ENCODE measurements at places on chromosomes 7 and 10.

- no peak for DNase-seq
Observed at GRCh38 chr10:109019001-109019424, 904.3 kb downstream of the XPNPEP1 start.

- no peak for DNase-seq
Observed at GRCh38 chr10:10207538-10207937, 810.1 kb upstream of the CELF2 start.

DNA sequence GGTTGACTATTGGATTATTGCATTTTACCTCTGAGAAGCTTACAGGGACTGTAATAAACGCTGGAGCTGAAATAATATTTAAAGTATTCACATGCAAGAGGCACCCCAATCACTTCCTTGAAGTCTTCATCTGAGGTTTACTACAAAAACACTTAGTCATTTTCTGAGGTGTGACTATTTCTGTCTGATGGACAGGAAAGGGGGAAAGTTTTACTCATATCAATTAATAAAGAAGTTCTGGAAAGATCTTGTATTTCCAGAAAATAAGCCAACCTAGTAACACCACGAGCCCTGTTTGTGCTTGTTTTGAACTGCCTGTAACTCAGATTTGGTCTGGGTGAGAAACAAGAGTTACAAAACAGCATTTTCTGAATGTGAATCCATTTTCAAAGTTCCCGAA, 63.9 kb upstream of the PRKCQ start:
- DNase-seq: no peak

GRCh38 chr7:120733143-120733542, 124.8 kb downstream of the TSPAN12 start:
- no peak for DNase-seq

GRCh38 chr7:134113655-134114054, 13.5 kb upstream of the LRGUK start:
- DNase-seq: no peak

GRCh38 chr7:127908430-127909258, 122.6 kb downstream of the LRRC4 start:
- no peak for DNase-seq

DNA sequence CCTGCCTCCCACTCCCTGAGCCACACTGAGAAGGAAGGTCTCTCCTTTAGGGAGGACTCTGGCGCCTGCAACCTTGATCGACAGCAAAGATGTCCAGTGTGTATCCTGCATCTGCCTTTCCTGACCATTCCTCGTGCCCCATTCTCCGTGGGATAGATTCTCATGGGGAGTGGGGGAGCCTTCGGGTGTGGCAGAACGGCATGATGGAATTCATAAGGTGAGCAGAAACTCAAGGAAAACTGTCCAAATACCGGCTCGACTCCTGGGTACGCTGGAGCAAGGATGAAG, 636 bp upstream of the RARRES2 start:
- DNase-seq: no peak

DNA sequence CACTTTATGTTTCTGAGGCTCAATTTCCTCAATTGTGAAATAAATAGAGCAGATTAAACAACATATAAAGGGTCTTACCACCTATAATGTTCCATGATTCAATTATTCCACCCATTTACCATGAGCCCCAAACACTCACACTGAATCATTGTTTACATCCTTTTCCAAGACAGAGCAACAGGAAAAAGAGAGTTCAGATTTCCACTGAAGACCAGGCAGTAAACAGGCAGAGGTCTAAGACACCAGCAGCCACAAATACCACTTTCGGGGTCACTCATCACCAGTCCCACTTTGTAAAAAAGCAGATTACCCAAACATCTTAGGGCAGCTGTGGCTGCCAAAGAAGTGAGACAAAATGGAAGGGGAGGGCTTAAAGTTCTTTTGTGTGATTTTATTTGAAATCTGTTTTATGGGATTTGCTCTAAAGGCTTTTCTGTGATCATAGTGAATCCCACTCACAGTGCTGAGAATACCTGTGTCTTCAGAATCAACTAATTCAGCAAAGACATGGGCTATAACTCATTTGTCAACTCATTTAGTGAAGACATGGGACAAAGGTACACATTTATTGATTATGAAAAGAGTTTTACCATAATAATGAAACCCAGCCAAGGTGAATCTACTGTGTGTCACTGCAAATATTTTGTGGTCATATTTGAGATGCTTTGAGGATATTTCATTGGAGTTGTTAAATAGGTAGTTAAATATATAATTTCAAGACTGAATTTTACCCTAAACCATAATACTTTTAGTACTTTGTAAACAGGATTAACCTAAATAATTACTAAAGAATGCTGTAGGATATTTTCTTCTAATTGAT, 24.8 kb upstream of the DLD start:
- no peak for DNase-seq

- DNase-seq: no peak
Observed at GRCh38 chr10:69867699-69868558, 66.2 kb downstream of the COL13A1 start.

- no peak for DNase-seq
Observed at GRCh38 chr10:122148876-122149560, 122.1 kb upstream of the BTBD16 start.

GRCh38 chr7:40330408-40330807, 195.6 kb downstream of the SUGCT start:
- DNase-seq: no peak

- DNase-seq: no peak
Observed at GRCh38 chr10:66744915-66745314, 180.9 kb upstream of the LRRTM3 start.

DNA sequence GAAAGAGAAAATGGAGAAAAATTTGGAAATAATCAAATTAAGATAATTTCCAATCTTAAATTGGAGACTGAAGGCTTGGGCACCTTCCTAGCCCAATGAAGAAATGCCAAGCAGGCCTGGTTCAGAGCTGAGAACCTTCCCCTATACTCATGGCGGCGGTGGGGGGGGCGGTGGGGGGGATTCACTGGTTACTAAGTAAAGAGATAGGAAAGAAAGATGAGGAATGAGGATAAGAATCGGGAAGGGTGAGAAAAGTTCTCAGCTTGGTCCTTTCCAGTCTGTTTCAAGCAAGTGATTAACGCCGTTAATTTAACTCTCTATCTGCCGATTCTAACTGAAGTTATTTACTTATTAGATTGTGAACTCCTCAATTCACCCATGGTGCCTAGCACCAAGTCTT, 41.5 kb downstream of the DPY19L1 start:
- no peak for DNase-seq

GRCh38 chr10:5544216-5544805, 19.6 kb downstream of the CALML3 start:
- DNase-seq: no peak

DNA sequence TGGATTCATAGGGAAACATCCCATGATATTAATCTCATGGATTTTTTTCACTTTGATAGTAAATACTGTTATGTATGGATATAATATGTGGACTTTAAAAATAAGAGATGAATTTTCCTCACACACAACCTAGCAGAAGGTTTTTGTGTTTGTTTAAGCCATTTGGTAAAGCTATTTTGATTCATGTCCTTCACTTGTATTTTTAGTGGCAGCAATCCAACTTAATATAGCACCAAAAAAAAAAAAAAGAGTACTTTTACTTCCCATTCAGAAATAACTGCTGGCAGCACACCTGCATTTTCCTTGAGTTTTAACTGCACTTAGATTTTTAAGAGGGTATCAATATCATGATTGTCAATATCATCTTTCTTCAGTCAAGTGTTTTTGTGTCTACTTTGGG, 60.0 kb downstream of the MCMBP start:
- DNase-seq: no peak

- DNase-seq: no peak
Observed at GRCh38 chr7:65304175-65304574, 69.5 kb upstream of the ZNF92 start.

GRCh38 chr10:80458638-80459037, 4.5 kb downstream of the TSPAN14 start:
- no peak for DNase-seq

DNA sequence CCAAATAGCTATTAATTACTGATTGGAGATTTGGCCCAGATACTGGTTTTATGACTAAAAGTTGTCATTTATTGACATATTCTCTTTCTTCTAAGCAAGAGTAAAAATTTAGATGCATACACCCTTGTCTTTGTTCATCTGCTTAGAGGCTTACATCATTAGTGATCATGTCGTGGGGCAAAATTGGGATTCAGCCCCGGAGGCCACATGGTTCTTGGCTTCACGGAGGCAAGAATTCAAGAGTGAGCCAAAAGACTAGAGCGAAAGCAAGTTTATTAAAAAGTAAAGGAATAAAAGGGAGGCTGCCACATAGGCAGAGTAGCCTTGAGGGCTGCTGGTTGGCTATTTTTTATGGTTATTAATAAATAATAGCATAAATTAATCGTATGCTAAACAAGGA, 41.1 kb downstream of the MINPP1 start:
- DNase-seq: no peak

- DNase-seq: no peak
Observed at GRCh38 chr7:78038465-78039080, 240.0 kb downstream of the PHTF2 start.

GRCh38 chr10:73253225-73253555, 746 bp upstream of the MRPS16 start:
- DNase-seq: no peak

DNA sequence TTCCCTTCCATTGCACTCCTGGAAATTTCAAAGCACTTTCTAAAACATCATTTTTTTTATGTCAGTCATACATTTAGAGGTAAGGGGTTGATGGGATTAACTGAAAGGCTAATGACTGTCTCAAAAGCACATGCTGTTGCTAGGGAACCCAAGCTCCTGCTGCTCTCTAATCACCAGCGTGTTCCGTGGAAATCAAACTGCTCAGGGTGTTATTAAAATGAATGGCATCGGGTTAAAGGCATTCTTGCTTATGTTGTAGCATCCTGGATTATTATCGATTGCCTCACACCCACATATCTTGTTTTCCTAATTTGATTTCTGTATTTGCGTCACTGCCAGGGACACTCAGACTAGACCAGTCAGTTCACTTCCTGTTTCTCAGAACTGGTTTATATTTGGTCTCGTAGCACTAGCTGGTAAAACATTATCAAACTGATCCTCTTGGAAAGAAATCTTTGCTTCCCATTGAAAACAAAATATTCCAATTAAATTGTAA, 216.5 kb upstream of the MKLN1 start:
- DNase-seq: no peak

DNA sequence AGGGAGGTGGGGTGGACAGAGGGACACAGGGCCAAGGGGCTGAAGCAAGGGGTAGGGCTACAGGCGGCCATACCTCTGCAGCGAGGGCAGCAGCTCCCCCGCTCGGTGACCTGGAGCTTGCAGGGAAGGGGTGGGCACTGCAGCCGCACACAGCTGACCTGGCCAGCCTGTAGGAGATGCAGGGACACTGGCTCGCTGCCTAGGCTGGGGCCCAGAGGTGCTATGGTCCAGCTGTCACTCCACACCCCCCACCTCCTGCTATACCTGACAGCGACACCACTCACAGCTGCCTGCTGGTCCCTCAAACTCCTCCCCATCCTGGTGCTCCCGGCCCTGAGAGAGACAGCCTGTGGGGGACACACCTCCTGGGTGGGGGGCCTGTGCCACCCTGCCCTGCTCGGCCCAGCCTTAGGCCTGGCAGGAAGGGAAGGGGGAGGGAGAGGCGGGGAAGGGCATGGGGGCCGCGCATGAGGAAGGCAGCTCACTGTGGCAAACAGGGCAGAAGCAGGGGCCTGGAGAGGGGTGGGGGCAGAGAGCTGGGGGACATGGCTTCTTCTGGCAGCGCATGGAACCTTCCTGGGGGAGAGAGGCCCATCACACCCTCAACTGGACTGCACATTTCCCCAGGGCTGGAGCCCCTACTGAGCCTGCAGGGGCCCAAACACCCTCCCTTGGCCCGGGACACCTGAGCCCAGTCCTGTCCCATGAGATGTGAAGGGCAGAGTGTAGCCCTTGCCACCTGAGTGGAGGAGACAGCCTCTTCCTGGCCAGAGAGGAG, 23.9 kb downstream of the ATP6V1F start:
- DNase-seq: no peak

GRCh38 chr10:100827819-100828737, 82.7 kb downstream of the PAX2 start:
- no peak for DNase-seq

Data from GM12864 (cell line).